ENCODE measurements at places on chromosomes 3 and 15.

- DNase-seq, result peak; percentile 48
Measured at GRCh38 chr15:74799856-74800558, 12.6 kb upstream of the LMAN1L start.

DNA sequence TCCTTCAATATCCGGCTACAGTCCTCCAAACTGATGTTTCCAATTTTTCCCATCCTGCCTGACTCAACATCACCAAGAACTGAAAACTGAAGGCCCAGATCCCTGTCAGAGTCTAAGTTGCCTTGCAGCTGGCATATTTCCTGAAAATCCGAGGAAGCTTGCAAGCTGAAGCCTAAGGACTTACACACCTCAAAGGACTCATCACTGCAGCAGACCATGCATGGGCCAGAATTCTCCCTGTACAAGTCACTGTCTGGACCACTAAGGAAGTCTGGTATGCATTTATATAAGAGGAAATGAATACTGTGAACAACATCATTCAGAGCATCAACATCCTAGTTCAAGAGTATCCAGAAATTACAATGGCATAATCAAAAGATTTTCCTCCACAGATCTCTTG, 548.8 kb upstream of the MDFIC2 start:
- peak; percentile 72 for DNase-seq

DNA sequence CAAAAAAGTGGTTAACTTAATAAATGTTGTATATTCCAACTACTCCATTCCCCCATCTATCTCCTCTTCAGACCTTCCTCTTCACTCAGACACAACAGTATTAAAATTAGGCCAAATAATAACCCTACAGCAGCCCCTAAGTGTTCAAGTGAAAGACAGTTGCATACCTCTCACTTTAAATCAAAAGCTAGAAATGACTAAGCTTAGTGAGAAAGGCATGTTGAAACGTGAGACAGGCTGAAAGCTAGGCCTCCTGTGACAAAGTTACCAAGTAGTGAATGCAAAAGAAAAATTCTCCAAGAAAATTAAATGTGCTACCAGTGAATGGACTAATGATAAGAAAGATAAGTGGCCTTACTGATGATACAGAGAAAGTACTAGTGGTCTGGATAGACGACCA, 71.7 kb downstream of the ANKRD28 start:
- DNase-seq, result peak; percentile 20

- DNase-seq, result no peak
Measured at GRCh38 chr15:72907733-72908132, 124.2 kb upstream of the ADPGK start.

- DNase-seq, result no peak
Measured at GRCh38 chr3:9583792-9584191, 30.2 kb upstream of the LHFPL4 start.

DNA sequence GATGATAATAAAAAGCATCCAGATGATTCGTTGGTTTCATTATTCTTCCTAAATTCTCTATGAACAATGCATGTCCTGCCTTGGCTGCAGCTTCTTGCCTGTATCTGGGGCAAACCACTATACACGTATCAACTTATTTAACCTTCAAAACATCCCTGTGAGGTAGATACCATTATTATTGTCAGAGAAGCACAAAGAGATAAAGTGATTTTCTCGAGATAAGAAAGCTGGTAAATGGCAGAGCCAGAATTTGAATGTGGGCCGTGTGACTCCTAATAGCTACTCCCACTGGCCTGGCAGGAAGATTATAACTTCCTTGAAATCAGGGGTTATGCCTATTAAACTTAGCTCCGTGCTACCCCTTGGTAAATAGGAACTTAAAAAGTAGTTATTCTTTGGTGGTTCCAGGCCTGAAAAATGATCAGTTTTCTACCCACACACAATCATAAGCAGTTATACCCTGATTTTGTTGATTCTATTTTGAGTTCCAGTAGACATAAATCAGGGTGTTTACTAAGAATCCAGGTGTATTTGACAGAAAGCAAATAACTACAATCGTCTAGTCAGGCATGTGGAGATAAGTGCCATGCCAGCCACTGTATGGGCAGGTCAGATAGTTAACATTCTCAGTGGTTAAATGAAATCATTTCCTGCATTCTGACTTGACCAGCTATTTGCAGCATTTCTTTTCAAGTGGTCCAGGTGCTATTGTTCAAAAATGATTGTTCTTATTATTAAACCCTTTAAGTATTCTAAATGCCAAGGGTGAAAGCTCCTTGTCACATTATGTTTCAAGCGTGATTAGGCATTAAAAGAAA, 99.2 kb upstream of the LRRN1 start:
- no peak for DNase-seq

DNA sequence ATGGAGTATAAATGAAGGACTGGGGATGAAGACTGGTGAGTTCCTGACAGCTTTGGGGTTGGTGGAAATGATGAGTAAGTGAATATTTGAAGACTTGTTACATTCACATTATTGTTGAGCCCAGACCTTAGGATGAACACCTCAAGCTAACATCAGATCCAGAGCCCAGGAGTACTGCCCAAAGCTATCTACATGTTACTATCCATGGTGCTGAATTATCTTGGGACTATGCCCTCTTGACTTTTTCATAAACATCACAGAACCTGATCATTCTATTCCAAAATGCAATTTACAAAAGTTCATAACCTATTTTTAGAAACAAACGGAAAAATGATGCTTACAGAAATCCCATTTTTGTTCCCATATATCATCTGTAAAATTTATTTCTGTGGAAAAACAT, 613.3 kb downstream of the TUSC7 start:
- no peak for DNase-seq

DNA sequence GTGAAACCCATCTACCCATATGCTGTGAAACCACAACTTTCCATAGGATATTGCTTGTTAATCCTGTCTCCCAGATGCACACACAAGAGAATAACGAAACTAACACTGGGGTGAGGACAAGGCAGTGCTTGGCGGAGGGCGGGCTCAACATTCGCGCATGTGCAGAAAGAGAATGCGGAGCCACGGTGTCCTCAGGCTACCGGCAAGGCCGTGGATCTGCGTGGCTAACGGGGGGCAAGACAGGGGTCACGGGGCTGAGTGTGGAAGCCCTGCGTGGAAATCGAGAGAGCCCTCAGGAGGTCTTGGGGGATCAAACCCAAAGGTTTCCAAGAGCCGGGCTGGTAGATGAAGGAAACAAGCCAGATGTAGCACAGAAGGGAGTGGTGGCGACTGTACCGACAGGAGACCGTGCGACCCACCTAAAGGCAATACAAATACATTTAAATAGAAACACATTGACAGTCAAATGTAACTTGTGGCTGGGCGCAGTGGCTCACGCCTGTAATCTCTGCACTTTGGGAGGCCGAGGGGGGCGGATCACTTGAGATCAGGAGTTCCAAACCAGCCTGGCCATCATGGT, 48.5 kb upstream of the TRA2B start:
- DNase-seq, result no peak

DNA sequence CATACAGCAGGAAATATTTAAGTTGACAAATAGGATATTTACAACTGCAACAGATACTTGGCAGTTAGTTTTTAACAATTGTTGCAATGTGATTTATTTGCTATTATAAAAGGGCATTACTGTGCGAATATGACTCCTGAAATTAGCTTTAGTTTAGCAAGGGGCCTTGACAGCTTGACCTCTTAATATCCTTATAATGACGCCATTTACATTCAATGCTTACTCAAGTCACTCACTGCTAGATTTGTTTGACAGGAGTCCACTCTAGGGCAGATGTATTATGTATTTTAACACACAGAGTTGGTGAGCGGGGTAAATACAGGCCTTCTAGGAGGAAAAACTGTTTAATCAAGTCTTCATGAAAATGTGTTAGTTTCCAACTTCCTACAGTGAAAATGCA, 58.1 kb upstream of the C15orf61 start:
- DNase-seq, result no peak

DNA sequence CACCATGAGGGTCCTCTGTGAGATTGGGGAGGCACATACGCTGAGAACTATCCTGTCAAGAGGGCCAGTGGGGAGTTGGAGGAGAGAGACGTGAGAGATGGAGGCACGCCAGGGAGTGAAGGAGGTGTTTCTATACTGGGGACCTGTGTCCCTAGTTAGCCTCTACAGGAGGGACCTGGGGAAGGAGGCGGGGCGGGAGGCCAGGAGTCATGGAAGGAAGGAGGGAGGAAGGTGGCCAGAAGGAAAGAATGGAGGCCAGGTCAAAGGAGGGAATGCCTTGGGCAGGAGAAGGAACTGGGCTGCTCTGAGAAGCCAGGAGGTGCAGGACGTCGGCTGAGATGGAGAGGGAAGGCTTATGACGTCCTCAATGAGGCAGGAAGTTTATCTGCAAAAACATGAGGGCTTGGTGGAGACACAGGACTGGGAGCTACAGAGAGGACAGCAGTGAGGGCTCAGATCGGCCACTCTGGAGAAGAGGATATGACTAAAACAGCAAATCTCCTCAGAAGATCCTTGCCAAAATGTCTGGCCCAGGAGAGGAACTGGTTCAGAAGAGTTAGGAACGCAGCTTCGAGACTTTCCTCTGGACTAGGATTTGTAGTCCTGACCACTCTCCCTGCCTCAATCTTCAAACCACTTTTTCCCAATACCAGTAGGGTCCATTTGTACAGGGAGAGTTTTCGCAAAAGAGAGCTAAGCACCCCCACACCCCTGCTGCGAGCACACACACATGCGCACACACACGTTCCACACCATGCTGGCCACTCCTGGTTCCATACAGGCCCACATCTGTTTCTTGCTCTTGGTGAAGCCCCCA, 59.9 kb downstream of the ADCY5 start:
- DNase-seq, result no peak

DNA sequence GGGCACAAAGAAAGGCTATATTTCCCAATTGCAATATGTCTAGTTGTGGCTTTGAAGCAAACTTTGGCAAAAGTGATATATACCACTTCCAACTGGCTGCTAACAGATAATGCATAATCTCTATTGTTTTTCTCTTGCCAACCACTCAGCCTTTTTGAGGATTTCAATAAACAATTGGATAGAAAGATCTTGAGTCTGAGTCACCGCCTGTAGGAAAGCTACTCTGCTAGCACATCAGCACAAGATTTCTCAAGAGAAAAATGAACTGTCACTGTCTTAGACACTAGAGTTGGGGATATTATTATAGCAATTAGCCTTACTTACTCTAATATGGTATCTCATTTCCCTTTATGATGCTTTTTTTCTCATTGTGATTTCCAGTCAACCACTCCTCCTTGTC, 119.7 kb downstream of the SST start:
- DNase-seq, result no peak

- DNase-seq, result peak; percentile 95
Measured at GRCh38 chr3:71504250-71505036, 79.1 kb downstream of the FOXP1 start.

DNA sequence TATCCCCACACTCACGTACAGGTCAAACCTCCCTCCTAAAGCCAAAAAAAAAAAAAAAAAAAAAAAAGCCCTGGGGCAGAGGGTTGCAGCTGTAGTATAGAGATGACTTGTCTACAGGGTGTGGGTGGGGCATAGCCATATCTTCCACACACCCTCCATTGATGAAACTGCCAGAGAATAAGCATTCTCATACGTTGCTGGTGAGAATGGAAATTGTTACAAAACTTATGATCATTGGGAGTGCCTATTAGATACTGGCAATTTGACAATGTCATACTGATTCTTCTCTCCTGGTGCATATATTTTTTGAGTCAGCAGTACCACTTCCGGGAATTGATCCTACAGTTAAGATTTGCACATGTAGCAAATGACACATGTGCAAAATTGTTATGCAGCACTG, 11.0 kb upstream of the CTNNB1 start:
- DNase-seq, result no peak

DNA sequence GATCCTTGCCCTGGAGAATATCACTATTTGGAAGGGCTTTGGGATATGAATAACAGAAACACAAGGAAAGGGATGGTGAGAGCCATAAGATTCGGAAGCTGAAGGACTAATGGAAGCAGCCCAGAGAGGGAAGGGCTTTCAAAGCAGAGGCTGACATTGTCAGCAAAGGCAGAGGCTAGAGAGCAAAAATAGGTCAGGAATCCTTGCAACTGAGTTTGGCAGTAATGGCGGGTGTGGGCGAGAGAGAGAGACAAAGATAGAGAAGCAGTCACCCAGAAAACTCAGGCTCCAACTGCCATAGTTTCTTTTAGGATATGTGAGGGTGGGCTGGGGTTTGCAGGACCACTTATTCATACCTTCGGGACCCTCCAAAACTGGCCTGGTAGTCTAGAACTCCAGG, 248.6 kb downstream of the OPA1 start:
- DNase-seq, result no peak

- DNase-seq, result peak; percentile 14
Measured at GRCh38 chr3:186286114-186286513, 75.9 kb downstream of the DGKG start.

GRCh38 chr15:89361451-89362202, 27.0 kb upstream of the POLG start:
- DNase-seq, result peak; percentile 82

DNA sequence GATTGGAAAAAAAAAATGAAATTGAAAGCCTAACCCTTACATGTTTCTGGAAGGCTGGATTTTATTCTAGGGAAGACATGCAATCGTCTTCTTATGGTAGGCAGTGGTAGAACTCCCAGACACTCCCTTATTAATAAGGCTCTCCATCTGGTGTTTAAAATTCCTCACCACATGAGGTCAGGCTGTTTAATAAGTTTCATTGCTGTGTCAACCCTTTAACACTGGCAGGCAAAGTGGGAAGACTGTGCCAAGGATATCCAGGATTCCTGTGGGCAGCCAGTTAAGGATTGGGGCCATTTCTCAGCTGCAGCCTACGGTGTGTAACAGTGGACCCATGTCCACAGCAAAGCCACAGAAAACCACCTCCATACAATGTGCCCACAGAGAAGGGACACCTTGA, 225.5 kb upstream of the CHRM5 start:
- peak; percentile 20 for DNase-seq

DNA sequence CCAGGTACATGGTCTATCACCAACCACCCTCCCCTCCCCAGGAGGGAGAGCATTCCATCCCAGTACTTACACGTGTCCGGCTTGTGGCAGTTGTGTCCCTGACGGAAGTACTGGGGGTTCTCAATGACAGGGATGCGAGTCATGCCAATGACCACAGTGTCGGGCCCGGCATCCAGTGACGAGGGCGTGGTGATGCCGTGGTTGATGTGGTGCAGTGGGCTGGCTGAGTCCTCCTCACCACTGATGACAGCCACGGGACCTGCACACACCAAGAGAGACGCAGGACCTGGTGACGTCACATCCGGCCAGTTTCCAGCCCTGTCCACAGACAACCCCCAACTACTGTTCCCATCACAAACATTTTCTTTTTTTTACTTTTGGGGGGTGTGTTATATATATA, 223.8 kb downstream of the NTRK3 start:
- DNase-seq, result no peak

Measured in foreskin fibroblast (primary cell).